ENCODE measurements at places on chromosomes 1 and 21.
A peak's percentile ranks its signal among the peaks of the same experiment; 100 is the strongest.

- no peak for DNase-seq
- H3K4me3 ChIP-seq, result no peak overlapping the region
- no peaks in the 10 kb centered on the region for H3K36me3 ChIP-seq
- no peak overlapping the region for H3K27ac ChIP-seq
- peaks cover 3% of the 10 kb centered on the region for H3K27me3 ChIP-seq
Observed at GRCh38 chr1:29912425-29912824, 676.1 kb downstream of the PTPRU start.

GRCh38 chr1:38527373-38527966, 332.1 kb downstream of the RRAGC start:
- no peaks in the 10 kb centered on the region for H3K36me3 ChIP-seq
- H3K4me1 ChIP-seq, result no peaks in the 10 kb centered on the region
- H3K27ac ChIP-seq, result no peak overlapping the region
- H3K27me3 ChIP-seq, result peaks cover 10% of the 10 kb centered on the region
- no peak overlapping the region for H3K4me3 ChIP-seq

DNA sequence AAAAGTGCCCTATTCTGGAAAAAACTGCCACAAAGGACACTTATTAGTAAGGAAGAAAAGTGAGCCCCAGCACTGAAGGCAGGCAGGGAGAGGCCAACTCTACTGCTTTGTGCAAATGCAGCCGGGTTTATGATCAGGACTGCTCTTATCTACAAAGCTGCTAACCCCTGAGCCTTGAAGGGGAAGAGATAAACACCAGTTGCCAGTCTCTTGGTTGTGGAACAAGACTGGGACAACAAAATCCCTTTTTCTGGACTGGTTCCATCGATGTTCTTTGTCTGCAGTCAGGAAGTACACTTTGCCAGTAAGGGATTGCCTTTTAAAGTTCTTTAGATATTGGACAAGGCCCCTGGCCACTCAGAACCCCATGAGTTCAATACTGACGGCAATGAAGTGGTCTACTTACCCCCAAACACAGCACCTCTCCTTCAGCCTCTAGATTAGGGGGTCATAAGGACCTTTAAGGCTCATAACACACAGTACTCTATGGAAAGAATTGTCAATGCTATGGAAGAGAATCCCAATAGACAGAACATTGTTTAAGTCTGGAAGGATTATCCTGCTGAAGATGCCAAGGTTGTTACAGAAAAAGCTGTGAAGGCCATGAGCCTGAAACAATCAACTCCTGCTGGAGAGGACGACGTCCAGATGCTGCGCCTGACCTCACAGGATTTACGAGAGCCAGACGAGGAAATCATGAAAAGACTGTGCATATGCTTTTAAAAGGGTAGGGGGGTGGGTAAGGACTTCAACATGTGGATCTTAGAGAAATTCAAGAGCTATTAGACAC, 43.6 kb downstream of the GNB1 start:
- peak; percentile 63 for DNase-seq
- H3K4me1 ChIP-seq, result peaks cover 21% of the 10 kb centered on the region
- no peaks in the 10 kb centered on the region for H3K27me3 ChIP-seq
- H3K27ac ChIP-seq, result peak overlapping the region; percentile 71
- H3K36me3 ChIP-seq, result peaks cover 10% of the 10 kb centered on the region

DNA sequence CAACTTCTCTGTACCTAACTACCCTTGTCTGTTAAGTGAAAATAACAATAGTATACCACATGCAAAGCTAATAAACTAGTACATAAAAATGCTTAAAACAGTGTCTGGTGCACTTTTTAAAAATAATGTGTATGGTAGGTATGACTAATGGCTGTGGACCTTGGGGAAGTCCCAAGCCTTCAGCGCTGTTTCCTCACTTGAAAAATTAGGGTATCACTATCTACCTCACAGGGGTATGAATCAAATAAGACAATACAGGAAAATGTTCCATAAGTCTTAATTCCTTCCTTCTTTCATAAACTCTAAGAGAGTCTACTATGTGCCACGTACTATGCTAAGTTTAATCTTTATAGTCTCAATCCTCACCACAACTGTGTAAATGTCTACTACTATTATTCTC, 32.0 kb downstream of the EGLN1 start:
- no peak overlapping the region for H3K27ac ChIP-seq
- no peak overlapping the region for H3K4me3 ChIP-seq
- peaks cover 13% of the 10 kb centered on the region for H3K4me1 ChIP-seq
- DNase-seq, result no peak
- no peaks in the 10 kb centered on the region for H3K36me3 ChIP-seq
- H3K27me3 ChIP-seq, result no peaks in the 10 kb centered on the region

DNA sequence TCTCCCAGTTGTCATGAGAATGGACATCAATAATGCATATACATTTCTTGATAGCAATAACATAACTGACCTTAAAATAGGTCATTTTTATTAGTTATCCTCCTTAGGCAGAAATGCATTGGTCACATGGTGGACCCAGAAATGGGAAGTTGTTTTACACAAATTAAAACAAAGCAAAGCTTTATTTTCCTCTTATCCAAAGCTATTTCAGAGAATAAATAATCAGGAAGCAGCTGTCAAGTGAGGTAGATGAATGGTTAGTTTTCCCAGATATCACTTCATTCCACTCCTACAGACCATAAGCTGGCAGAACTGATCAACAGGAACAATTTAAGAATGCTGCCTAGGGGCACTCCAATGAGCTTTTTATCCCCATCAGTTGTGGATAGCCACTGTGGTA, 16.0 kb upstream of the OLIG1 start:
- no peaks in the 10 kb centered on the region for H3K4me1 ChIP-seq
- no peak overlapping the region for H3K27ac ChIP-seq
- H3K4me3 ChIP-seq, result no peak overlapping the region
- H3K27me3 ChIP-seq, result peaks cover 39% of the 10 kb centered on the region

Data from large intestine (tissue), 12 donors.